ENCODE measurements at places on chromosomes 2 and 18.

GRCh38 chr2:74815941-74816340 is 18.0 kb upstream of the HK2 start:
- H3K4me1 ChIP-seq, result peaks cover 19% of the 10 kb centered on the region
- H3K36me3 ChIP-seq, result no peaks in the 10 kb centered on the region
- no peak overlapping the region for H3K27ac ChIP-seq
- ATAC-seq, result no peak
- no peaks in the 10 kb centered on the region for H3K27me3 ChIP-seq

- H3K4me1 ChIP-seq, result peaks cover 26% of the 10 kb centered on the region
- H3K27ac ChIP-seq, result peak overlapping the region; percentile 87
- H3K36me3 ChIP-seq, result no peaks in the 10 kb centered on the region
- H3K27me3 ChIP-seq, result peaks cover 8% of the 10 kb centered on the region
- H3K4me3 ChIP-seq, result peak overlapping the region; percentile 99
- peak; percentile 46 for ATAC-seq
Observed at GRCh38 chr2:15561574-15562344, 625 bp upstream of the NBAS start.

- no peaks in the 10 kb centered on the region for H3K27me3 ChIP-seq
- H3K36me3 ChIP-seq, result no peaks in the 10 kb centered on the region
- H3K4me1 ChIP-seq, result no peaks in the 10 kb centered on the region
Observed at GRCh38 chr18:56096861-56097260, 508.9 kb upstream of the TCF4 start.

DNA sequence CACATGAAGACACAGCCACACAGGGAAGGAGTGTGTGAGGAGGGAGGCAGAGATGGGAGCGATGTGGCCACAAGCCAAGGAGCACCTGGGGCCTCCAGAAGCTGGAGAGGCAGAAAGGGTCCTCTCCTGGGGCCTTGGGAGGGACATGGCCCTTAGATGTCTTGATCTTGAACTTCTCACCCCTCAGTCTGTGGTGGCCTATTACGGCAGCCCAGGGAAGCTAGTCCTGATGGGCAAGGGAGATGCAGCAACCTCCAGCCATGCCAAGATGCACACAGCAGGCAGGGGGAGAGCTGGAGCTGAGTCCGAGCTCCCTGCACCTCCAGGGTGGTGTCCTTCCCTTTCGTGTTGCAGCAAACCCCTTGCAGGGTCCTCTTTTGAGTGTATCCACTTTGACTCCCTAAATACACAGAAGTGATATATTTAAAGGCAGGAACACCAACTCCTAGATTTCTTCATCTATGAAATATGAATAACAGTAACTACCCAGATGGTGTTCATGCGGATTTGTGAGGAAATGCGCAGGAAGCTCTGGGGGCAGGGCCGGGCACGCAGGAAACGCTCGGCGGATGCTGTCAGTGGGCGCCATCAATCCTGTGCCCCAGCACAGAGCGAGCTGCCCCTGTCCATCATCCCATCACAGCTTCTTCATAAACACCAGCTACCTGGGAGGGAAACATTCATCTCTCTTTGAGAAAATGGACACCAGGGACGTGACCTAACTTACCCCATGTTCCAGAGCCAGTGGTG is 230.4 kb upstream of the MYT1L start:
- H3K4me3 ChIP-seq, result no peak overlapping the region
- H3K27me3 ChIP-seq, result no peaks in the 10 kb centered on the region
- ATAC-seq, result no peak
- H3K27ac ChIP-seq, result no peak overlapping the region

GRCh38 chr2:10202131-10202665 is 79.7 kb downstream of the RRM2 start:
- H3K27me3 ChIP-seq, result no peaks in the 10 kb centered on the region
- no peaks in the 10 kb centered on the region for H3K4me1 ChIP-seq
- H3K27ac ChIP-seq, result no peak overlapping the region
- no peak for ATAC-seq

GRCh38 chr2:42937171-42937875 is 144.9 kb upstream of the HAAO start:
- no peak for ATAC-seq
- no peak overlapping the region for H3K4me3 ChIP-seq
- H3K4me1 ChIP-seq, result peaks cover 6% of the 10 kb centered on the region
- H3K27ac ChIP-seq, result no peak overlapping the region
- no peaks in the 10 kb centered on the region for H3K36me3 ChIP-seq
- peaks cover 14% of the 10 kb centered on the region for H3K27me3 ChIP-seq

DNA sequence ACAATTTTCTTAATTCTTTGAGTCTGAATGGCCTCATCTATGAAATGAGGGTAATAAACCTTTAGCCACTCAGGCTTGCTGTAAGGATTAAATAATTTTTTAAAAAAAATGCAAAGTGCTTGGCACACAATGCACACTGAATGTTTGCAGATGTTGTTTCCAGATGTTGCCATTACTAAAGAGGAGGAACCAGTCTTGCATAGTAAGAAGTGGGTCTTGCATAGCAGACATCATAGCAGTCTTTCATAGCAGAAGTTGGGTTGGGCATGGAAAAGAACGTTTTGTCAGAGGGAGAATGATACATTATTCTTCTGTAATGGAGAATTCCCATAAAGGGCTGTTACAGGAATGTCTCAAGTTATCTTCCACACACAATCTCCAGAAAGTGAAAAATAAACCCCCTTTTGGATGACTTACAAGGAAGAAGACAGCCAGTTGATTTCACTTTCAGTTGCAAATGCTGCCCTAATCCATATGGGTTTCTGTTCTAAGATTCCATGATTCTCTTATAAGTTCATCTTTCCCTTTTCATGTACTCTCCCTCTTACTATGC is 327.7 kb downstream of the SUCLG1 start:
- no peak for ATAC-seq
- H3K27me3 ChIP-seq, result peaks cover 8% of the 10 kb centered on the region
- H3K4me1 ChIP-seq, result no peaks in the 10 kb centered on the region
- no peak overlapping the region for H3K4me3 ChIP-seq

- no peak overlapping the region for H3K27ac ChIP-seq
- H3K36me3 ChIP-seq, result no peaks in the 10 kb centered on the region
- H3K4me1 ChIP-seq, result no peaks in the 10 kb centered on the region
- no peak for ATAC-seq
Observed at GRCh38 chr2:172052000-172052983, 33.0 kb upstream of the DLX1 start.

DNA sequence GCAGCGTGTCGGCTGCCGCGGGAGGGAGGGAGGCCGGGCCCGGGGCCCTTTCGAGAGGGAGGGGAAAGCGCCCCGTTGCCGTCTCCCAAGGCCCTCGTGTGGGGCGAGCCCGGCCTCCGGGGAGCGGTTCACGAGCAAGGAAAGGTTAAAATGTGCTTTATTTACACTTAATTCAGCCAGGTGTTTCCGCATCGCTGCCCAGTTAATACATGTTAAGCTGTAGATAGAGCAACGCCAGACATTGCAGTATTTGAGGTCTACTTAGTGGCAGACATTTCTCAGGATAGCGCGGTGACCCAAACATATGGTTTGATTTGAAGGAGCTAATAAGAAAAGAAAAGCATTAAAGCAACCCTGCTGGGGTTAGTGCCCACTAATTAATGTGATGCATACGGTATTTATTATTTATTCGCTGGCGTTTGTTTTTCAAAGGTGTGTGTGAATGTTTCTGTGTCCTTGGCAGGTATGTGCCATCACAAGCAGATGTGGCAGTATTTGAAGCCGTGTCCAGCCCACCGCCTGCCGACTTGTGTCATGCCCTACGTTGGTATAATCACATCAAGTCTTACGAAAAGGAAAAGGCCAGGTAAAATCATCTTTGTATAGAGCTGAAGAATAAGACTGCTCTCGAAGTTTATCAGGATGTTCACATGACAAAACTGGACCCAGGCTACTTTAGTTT is 571 bp downstream of the EEF1B2 start:
- H3K4me3 ChIP-seq, result peak overlapping the region; percentile 93
- peak; percentile 80 for ATAC-seq
- H3K36me3 ChIP-seq, result peaks cover 37% of the 10 kb centered on the region
- no peaks in the 10 kb centered on the region for H3K27me3 ChIP-seq
- peaks cover 42% of the 10 kb centered on the region for H3K4me1 ChIP-seq
- peak overlapping the region; percentile 95 for H3K27ac ChIP-seq

GRCh38 chr2:119005051-119005450 is 63.1 kb downstream of the MARCO start:
- no peak for ATAC-seq
- no peak overlapping the region for H3K27ac ChIP-seq
- no peaks in the 10 kb centered on the region for H3K4me1 ChIP-seq
- H3K4me3 ChIP-seq, result no peak overlapping the region

DNA sequence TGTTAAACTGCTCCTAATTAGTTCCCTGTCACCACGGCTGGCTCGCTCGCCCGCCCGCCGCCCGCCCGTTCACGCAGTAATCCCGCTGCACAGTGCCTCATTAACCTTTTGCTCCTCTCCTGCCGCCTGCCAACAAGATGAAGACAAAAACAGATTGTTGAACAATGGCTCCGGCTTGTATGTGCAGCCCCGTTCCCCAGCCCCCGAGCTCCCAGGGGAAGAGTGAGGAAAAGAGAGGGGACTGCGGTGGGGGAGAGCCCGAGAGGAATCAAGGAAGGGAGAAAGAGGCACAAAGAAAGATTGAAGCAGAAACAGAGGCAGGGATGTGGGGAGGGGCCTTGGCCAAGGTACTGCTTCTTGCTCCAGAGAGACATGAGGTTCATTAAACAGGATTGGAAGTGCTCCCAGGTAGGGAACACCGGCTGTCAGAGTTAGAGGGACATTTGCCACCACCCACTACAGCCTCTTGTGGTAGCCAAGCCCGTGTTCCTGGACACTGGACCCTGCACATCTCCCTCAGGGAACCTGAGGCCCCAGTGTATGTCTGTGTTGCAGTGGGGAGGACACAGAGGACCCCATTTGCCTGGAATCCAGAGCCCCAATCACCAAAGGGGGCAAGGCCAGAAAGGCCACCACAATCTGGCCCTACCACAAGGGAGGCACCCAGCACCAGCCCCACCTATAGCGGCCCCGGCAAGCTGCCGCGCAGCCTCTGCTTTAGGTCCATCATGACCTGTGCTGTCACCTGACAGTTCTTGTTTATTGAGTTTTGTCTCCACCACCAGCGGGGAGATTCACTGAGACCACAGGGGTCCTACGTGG is 38.1 kb downstream of the EMX1 start:
- peaks cover 9% of the 10 kb centered on the region for H3K36me3 ChIP-seq
- H3K4me1 ChIP-seq, result peaks cover 7% of the 10 kb centered on the region

DNA sequence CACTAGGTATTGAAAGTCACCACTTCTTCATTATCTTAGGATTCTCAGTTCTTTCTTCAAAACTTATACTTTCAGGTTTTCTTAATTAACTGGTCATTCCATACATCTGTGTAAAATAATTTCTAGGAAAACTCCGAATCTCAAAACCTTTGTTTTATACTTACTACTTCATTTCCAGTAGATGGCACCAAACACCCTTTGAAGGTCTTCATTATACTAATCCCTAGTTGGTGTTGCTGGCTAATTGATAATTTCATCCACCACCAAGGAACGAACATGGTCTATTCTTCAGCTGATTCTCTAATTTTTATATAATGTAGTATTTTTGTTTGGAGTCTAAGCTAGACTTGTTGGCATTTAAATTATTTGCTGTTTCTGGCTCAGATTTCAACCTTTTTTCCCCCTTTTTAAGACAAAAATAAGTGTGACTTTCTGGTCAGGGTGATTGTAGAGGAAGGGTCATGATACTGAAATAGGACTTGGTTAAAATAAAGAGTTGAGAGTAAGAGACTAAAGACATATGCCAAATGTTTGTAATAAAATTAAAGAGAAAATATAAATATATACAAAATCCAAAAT is 2.8 kb upstream of the MXD1 start:
- peaks cover 27% of the 10 kb centered on the region for H3K36me3 ChIP-seq
- no peak overlapping the region for H3K4me3 ChIP-seq
- no peaks in the 10 kb centered on the region for H3K27me3 ChIP-seq
- no peak for ATAC-seq
- peak overlapping the region; percentile 17 for H3K27ac ChIP-seq
- peaks cover 13% of the 10 kb centered on the region for H3K4me1 ChIP-seq

DNA sequence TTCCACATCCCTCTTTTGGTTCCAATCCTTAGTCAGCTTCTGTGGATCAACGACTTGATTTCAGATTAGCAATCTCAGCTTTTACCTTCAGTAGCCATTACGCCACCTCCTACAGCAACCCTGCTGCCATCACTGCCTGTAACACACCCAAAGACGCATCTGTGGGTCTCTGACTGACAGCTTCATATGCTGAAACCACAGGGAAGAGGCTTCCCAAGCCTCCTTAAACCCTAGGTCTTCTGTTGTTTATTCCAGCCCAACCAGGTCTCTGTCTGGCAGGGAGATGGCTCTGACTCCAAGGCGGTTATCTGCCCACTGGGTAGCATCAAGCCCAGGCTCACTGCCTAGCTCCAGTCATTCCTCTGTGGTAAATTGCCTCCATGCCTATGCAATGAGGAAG is 28.6 kb upstream of the TRIB2 start:
- H3K36me3 ChIP-seq, result no peaks in the 10 kb centered on the region
- H3K27ac ChIP-seq, result no peak overlapping the region
- ATAC-seq, result no peak
- peaks cover 18% of the 10 kb centered on the region for H3K27me3 ChIP-seq

DNA sequence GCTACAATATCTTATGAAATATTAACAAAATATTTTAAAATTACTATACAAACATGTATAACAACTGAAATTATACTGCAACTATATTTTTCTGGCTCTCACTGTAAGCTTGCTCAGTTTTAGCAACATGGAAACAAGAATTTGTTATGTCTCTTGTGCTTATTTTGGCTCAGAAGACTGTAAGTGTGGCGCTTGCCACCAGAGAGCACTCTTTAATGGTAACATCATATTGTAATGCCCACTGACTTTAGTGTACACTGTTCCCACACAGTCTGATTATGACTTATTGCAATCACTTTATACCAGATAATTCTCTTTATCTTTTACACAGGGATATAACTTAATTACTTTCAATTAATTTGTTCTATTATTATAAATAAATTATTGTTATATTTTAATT is 1500.6 kb upstream of the TMEFF2 start:
- H3K4me3 ChIP-seq, result no peak overlapping the region
- H3K27ac ChIP-seq, result no peak overlapping the region
- no peaks in the 10 kb centered on the region for H3K27me3 ChIP-seq

DNA sequence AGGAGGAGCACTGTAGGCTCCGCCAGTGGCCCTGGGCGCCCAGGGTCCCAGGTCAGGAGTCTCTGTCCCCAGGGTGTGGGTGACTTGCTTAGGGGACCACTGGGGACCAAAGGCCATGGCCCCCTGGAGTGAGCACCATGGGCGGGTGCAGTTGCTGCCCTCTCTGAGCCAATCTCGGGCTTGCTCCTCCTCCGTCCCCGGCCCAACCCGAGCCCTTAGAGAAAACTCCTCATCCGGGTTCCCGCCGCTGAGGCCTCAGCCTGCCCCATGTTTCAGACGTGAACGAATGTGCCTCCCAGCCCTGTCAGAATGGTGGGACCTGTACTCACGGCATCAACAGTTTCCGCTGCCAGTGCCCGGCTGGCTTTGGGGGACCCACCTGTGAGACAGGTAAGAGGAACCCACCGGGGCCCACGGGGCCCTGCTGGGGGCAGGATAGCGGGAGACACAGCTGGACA is 38.6 kb downstream of the SNED1 start:
- H3K27ac ChIP-seq, result peak overlapping the region; percentile 84
- peaks cover 56% of the 10 kb centered on the region for H3K4me1 ChIP-seq
- H3K36me3 ChIP-seq, result peaks cover 10% of the 10 kb centered on the region
